ENCODE measurements at places on chromosomes 3 and 15.
A peak's percentile ranks its signal among the peaks of the same experiment; 100 is the strongest.

DNA sequence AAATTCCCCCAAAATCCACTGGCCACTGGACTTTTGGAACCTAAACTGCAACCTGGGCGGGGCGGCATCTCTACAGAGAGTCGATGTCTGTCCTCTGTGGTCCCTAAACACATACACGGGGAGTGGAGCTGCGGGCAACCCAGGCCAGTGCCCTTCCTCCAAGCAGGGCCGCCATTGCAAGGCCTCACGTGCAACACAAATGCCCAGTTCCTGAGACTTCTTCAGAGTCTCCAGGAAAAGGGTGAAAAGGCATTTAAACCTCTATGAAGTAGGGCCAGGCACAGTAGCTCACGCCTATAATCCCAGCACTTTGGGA lies 4.9 kb downstream of the MUC4 start:
- DNase-seq: no peak

DNA sequence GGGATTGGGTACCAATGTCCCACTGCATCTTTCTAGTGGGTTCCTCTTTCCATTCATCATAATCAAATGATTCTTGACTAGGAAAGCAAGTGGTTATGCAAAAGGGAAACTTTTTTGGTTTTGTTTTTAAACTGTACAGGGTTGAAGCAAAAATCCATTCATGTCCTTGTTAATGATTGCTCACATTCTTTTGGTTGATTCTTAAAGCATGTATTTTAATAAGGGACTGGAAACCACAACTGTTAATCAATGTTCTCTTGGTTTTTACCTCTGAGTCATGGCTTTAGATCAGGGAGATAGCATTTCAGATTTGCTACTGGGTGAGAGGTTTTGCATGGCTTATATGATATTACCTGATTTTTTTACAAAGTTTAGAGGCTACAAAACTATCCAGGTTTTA lies 371.7 kb upstream of the RGMA start:
- no peak for DNase-seq

- no peak for DNase-seq
Observed at GRCh38 chr15:44084770-44085169, 110.3 kb downstream of the FRMD5 start.

GRCh38 chr3:189094539-189094938 lies 77.2 kb upstream of the TPRG1 start:
- no peak for DNase-seq

DNA sequence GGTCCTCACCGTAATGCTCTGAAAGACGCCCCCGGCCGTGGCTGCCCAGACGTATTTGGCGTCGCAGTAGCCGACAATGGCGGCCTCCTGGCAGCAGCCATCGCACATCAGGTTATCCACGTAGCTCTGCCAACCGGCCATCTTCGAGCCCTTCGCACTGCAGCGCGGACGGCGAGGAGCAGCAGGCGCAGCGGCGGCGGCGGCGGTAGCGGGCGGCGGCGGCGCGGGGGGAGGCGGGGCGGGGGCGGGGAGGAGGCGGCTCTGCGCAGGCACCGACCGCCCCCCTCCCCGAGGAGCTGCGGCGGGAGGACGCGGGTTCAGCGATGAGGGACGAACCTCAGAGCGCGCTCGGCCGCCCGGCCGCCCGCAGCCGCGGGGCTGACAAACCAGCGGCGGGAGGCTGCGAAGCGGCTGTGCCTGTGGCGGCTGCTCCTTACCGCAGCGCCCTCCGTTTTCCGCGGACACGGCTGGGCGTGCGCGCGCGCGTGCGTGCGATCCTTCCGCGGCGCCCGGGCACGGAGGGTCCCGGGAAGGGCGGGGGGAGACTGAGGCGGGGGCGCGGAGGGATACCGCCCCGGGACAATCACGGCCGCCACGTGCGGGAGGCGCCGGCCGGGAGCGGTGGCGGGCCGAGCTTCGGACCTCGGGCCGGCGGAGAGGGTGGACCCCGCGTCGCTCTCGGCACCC lies at the start of gene PFN2:
TSS of gene PFN2 (minus strand) at position 180 of the 687 bp plus-strand sequence. CDS start at position 141, 39 bp downstream.
- DNase-seq: peak; percentile 38

DNA sequence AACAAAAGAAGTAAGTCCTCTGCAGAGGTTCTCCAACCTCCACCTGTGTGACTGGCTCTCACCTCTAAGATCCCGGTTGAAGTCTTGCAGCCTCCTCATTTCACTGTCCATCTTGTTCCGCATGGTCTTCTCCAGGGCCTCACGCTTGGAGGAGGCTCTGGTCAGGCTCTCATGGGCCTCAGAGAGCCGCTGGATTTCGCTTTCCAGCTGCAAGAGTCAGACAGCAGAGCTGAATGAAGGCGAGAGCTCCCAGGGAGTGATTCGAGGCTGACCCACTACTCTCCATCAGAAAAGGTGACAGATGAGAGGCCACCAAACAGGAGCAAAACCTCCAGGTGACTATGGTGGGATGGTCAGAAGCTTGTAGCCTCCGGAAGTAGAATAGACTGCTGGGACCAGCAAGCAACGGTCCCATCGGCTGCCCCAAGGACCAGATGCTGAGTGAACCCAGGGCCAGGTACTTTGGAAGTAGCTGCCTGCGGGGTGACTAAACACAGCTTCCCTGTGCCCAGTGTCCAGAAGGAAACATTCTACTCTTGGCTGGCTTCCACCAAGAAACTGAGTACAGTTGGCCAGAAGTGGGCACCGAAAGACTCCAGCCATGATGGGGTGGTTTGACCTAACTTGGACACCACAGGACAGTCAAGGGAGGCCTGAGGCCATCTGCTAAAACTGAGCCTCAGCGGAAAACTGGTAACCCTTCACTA lies 7.9 kb downstream of the AMOTL2 start:
- DNase-seq: no peak

- no peak for DNase-seq
Observed at GRCh38 chr15:50017522-50017921, 101.5 kb downstream of the ATP8B4 start.

GRCh38 chr3:24678421-24678865 lies 183.8 kb upstream of the THRB start:
- DNase-seq: no peak

GRCh38 chr3:120528163-120528562 lies 68.0 kb upstream of the NDUFB4 start:
- no peak for DNase-seq

GRCh38 chr3:177379045-177379444 lies 181.8 kb upstream of the TBL1XR1 start:
- DNase-seq: no peak

- no peak for DNase-seq
Observed at GRCh38 chr3:175346573-175347356, 487.6 kb downstream of the NAALADL2 start.

DNA sequence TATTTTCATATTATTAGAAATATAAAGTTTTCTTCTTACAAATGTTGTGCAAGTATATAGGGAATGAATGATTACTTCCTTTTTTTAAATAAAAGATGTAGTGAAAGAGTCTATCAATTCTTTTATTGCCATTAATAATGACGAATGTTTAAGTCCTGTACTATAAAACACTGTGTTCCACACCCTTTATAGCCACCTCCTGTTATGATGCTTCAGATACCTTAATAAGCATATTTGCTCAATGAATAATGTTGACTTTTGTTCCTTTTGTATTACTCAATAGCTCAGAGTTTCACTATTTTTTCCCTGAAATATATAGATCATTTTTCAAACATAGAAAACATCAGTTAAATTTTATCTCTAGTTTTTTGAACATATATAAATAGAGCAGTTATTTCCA lies 378.2 kb upstream of the THBS1 start:
- DNase-seq: no peak

- no peak for DNase-seq
Observed at GRCh38 chr3:15635121-15635661, 33.6 kb downstream of the BTD start.

- no peak for DNase-seq
Observed at GRCh38 chr3:40915346-40915865, 283.9 kb upstream of the CTNNB1 start.

DNA sequence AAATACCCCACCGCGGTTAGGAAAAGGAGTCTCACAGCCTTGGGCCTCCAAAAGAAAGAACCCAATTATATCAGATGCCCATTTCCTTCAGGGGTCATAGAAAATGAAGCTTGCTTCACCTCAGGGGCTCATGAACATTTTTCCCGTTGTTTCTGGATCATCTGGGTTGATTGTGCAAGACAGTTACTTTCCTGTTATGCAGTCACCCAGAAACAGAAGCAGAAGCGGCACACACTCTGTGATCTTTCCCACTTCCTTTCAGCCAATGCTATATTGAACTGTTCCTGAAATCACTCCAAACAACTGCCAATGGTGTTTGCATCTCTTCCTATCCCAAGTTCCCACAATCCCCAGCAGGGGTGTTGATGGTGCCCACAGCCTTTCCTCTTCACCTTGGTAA lies 295.6 kb upstream of the RASGRP1 start:
- no peak for DNase-seq

- no peak for DNase-seq
Observed at GRCh38 chr3:101992863-101993262, 143.5 kb downstream of the NFKBIZ start.

- DNase-seq: no peak
Observed at GRCh38 chr3:88061746-88062145, 2.7 kb downstream of the ZNF654 start.

DNA sequence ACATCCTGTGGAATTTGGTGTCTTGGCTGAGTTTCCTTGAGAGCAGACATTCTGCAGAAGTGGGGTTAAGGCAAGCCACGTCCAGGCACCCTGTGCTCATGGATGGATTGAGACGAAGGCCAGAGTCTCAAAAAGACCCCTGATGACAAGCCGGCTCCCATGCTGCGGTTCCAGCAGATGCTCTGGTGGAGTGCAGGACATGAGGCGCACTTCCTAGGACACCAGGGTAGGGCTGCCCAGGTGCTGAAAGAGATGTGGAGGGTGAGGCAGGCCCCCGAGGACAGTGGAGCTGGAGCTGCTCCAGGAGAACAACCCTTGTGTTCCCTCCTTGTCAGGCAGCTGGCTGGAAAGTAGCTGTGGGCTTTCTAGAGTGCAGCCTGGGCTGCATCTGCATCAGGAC lies 81.0 kb downstream of the ASB7 start:
- no peak for DNase-seq

GRCh38 chr15:56052395-56053045 lies 59.1 kb upstream of the NEDD4 start:
- DNase-seq: no peak

- DNase-seq: no peak
Observed at GRCh38 chr3:113055961-113056360, 65.2 kb downstream of the GTPBP8 start.

- no peak for DNase-seq
Observed at GRCh38 chr3:171240504-171240835, 213.9 kb upstream of the SLC2A2 start.

- DNase-seq: no peak
Observed at GRCh38 chr15:94036156-94036555, 195.2 kb upstream of the MCTP2 start.

GRCh38 chr15:31452595-31453557 lies 126.2 kb downstream of the KLF13 start:
- no peak for DNase-seq

DNA sequence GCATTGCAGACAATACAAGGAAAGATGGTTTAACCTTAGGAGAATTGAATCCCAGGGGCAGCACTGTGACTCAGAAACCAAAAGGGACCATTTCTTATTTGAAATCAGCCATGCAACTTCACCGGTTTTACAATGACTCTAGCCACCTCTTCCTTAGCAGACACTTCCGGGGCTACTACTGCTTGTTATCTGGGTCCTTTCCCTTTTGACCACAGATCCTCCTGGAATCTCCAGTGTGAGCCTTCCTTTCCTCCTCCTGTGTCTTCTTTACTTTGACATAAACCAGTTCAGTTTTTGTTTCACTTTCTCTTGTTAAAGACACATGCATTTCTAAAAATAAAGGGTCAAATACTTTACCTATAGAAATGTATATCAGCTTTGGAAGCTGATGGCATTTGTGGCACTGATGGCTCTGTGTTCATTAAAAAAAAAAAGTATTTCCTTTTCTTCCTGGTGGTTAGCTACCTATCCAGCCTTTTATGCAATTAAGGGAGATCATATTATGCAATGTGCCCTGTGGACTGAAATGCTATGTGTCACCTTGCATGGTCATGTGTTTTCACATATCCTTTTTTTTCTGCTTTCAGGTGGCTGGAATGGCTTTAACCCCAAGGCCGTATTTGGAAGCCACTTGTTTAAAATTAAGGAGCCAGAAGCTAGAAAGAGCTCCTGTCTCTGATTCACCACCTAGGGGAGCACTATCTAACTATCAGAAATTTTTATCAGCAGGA lies 296.2 kb downstream of the CHL1 start:
- DNase-seq: no peak

DNA sequence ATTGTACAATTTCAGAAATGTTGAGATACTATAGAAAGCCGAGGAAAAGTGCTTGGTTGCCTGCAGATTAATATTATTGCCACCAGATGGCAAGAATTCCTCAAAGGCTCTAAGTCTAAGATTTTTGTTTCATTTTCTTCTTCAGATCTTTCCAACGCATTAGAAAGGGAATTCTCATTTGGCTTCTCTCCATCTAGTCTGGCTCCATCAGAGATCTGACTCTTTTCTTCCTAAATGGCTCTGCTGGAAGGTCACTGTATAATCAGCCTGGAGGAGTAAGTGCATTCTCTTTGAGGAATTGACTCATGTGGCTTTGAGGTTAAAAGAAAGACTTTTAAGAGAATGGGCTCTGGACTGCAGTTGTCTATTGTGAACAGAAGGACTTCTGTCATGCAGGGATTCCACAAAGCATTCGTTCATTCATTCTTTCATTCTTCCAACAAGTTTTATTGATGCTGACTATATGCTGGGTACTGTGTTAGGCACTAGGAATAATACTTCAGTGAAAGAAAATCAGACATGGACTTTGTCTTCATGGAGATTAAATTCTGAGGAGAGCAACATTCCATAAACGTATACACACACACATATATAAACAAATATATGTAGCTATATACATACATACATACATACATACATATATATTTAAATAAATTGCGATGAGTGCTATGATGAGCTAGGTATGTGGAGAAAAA lies 55.3 kb downstream of the SLC28A2 start:
- no peak for DNase-seq

DNA sequence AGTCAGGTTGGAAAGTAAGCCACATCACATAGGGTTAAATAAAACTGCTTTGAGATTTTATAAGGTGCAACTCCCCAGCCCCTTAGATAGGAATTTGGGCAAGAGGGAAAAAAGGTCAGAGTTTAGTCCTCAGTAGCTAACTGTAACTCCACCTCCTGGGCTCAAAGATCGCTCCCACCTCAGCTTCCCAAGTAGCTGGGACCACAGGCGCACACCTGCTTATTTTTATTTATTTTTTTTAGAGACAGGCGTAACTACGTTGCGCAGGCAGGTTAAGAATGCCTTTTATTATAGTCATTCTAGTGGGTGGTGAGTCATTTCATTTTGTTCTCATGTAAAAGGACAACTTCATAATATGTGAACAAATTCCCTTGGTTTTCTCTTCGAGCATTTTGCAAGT lies 14.7 kb downstream of the TM2D3 start:
- no peak for DNase-seq

All from stimulated activated CD8-positive, alpha-beta memory T cell treated with anti-CD3 and anti-CD28 coated beads, Interleukin-15, amount 100 ng/mL, for 4 hours (primary cell).